ENCODE measurements at places on chromosomes 12 and 14. TPM values are rescaled to one million over a fixed set of nuclear protein-coding genes. Genes with fewer than 3 reads are reported as not detected.

GRCh38 chr14:35855876-35856481 lies 29.8 kb downstream of the BRMS1L start:
- no peak for DNase-seq

DNA sequence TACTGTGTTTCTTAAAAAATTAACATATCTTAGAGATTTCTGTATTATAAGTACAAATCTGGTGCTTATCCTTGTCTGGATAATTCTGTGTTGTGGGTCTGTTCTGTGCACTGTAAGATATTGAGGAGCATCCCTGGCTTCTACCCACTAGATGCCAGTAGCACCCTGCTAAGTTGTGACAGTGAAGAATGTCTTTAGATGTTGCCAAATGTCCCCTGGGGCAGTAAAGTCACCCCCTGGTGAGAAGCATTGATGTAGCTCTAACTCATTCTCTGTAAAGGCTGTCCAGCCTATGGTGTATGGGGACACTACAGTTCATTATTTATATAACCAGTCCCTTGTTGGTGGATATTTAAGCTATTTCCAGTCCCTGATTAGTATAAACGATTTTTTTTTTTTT lies 31.4 kb downstream of the MAP1LC3B2 start:
- no peak for DNase-seq

The GPR132 gene
- 3.7 TPM for total RNA-seq

GRCh38 chr14:88490168-88490567 lies 64.6 kb downstream of the PTPN21 start:
- DNase-seq: no peak

DNA sequence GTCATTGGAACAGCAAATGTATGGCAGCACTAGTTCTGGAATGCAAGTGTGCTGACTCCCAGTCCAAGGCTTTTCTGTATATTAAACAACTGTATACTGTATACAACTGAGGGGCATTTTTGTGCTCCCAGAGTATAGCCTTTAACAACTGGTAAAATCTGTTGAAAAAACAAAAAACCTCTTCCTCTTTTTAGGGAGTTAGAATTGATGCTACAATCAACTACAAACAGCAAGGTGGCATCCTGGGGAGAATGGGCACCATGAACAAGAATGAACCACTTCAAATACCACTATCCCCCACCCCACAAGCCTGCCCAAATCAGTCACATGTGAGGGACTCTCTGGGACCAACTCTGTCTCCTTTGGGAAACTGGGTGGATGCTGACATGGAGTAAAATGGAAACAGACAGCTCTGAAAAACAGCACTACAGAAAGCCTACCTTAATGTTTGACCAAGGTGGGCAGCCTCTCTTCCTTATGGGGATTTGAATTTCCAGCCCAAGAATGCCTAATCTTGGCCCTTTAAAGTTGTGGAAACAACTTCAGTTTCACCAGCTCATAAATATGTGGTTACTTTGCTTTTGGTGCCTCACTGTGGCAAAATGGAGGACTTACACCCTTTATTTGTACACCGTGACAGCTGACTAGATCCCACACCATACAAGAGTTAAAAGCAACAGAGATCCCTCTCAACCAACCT lies 7.5 kb downstream of the VTI1B start:
- peak; percentile 32 for DNase-seq

The PCED1B gene
- total RNA-seq: 9.5 TPM

DNA sequence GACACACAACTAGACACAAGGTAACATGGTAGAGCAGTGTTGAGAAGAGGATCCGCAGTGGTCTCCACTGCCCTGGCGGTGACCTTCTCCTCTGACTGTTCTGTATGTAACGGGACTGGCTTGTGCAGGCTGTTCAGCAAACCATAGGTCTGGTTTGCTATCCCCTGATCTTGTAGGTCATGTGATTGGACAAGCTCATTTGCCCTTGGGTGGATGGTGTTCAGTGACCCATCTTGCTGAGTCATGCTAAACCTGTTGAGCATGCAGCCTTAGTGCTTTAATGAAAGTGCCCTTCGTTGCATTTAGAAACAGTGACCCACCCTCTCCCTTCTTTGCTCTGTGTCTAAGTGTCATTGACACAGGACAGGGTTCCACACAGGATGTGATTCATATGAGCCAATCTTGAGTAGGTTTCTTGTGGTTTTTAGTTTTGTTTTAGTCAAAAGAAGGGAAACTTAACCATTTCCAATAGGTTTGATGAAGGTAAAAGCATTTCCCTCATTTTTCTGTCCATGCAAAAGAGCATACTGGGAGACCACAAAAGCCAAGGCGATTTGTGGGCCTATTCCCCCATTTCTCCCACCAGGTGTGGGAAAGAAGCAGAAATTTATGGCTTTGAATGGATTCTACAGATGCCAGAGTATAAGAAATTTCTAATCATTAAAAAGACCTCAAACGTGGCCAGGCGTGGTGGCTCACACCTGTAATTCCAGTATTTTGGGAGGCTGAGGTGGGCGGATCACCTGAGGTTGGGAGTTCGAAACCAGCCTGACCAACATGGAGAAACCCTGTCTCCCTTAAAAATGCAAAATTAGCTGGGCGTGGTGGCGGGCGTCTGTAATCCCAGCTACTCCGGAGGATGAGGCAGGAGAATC lies 32.6 kb upstream of the HIF1A start:
- peak; percentile 27 for DNase-seq

GRCh38 chr14:94770815-94771157 lies 873 bp upstream of the GSC start:
- DNase-seq: no peak

- no peak for DNase-seq
Observed at GRCh38 chr14:90892970-90893369, 76.7 kb upstream of the TTC7B start.

The GYS2 gene
- not detected for total RNA-seq

The BDKRB2 gene
- 14.5 TPM for total RNA-seq

- no peak for DNase-seq
Observed at GRCh38 chr12:124299628-124300388, 4.9 kb downstream of the RFLNA start.

Data from mucosa of gallbladder (tissue), 1 donor.